Central memory CD4-positive, alpha-beta T cell (primary cell): ENCODE measurements at places on chromosomes 3 and 15.

DNA sequence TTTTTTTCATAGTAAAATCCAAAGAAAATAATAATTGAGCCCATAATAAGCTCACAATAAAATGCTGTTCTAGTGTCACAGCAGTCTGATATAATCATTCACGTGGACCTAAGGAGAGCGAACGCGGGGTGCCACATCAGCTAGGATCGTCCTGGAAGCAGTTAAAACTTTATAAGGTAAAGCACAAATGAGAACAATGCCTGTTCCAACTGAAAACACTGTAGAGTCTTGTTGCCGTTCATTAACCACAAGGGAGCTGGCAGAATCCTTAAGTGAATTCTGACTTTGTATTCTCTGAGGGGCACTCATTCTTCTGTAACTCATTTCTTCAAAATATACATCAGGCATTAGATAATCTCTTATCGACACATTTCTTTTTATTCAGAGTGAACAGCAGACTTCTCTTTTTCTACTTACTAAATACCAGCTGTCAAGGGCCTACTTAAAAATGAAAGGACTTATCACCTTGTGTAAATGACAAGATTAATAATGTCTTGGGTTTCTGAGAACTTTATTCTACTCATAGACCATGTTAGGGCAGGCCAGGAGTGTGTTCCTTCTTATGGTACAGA is 524.6 kb downstream of the MECOM start:
- DNase-seq: no peak

- no peak for DNase-seq
Measured at GRCh38 chr3:147008886-147009285, 397.5 kb downstream of the ZIC4 start.

GRCh38 chr15:50162969-50163718 is 18.9 kb upstream of the SLC27A2 start:
- no peak for DNase-seq

DNA sequence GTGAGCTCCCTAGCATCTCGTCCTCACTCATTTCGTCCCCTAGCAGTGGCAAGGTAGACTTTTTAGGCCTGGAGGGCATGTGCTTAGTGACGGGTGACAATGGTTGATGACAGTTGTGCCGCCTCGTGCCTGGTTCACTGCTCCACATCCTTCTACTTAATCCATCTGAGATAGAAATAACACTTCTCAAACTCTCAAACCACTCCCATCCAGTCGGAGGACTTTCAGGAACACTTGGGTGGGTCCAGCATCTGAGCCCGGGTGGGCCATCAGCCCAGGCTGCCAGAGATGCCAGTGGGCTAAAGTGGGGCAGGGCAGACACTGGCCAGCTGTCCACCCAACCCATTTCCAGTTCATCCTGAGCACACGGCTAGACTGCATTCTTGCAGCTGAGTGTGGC is 79.7 kb upstream of the SMAD3 start:
- DNase-seq: no peak

DNA sequence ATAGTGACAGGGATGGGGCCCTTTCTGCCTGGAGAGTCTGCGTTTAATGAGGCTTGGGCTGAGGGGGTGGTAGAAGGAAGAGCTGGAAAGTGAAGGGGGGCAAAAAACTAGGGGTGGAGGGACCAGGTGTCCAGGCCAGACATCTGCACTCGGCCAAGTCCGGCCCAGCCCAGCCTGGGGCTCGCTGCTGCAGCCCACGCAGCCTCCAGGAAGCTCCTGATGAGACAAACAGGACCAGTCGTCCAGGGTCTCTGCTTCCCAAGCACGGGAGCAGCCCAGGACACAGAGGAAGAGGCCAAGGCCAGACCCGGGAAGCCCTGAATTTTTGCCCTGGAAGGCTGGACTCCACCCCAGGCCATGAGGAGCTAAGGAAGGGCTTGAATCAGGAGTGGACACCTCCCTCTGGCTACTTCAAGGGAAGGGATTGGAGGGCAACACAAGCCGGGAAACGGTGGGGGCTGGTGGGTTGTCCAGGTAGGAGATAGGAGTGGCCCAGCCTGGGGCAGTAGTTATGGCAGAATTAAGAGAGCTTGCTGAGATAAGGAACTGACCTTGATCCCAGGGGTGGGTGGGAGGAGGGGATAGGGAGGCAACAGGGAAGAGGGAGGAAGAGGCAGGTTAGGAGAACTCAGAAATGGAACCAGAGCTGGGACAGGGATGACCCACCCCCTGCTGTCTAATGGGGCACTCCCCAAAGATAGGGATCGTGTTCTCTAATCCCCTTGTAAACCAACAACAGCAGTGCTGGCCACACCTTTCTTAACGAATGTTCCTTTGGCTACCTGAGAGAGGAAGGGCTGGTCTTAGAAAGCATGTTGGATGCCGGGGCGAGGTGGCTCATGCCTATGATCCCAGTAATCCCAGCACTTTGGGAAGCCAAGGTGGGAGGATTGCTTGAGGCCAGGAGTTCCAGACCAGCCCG is 89.5 kb downstream of the ANP32A start:
- no peak for DNase-seq

- DNase-seq: no peak
Measured at GRCh38 chr3:127889976-127890650, 24.9 kb upstream of the KBTBD12 start.

GRCh38 chr3:143278721-143279120 is 159.2 kb downstream of the CHST2 start:
- DNase-seq: no peak

- DNase-seq: no peak
Measured at GRCh38 chr15:28919679-28920655, 34.2 kb downstream of the APBA2 start.
